WTC11 (cell line): ENCODE measurements at places on chromosomes 13 and 19. TPM values are rescaled to one million over a fixed set of nuclear protein-coding genes. Genes with fewer than 3 reads are reported as not detected.
A peak's percentile ranks its signal among the peaks of the same experiment; 100 is the strongest.

Gene WASF3
- 26.8 to 33.7 TPM (median 32.6 TPM) in 3 replicates for total RNA-seq

Gene ZNF549
- total RNA-seq, result 8.8 to 9.7 TPM (median 9.2 TPM) in 3 replicates

Gene CYSLTR2
- 0.14 TPM in 1 of 3 replicates, not detected in the others for total RNA-seq

DNA sequence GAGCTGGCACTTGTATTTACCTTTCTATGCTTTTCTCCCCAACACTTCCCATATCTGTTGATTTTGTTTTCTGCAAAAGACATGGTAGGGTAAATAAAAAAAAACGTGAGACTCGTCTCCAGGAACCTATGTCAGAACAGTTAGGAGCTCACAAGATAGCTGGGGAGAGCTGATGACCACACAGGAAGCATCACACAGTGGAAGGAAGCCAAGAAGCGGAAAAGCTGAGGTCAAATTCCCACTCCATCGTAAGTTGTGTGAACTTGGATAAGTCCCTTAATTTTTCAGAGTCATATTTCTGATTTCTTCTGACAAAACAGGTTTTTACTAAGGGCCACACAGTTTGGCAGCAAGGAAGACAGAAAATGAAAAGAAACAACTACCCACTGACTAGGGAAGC, 199.6 kb downstream of the KLF5 start:
- H3K36me3 ChIP-seq, result no peaks in the 10 kb centered on the region
- no peak overlapping the region for H3K4me3 ChIP-seq
- peak overlapping the region; percentile 27; the same call in 1 of the 2 replicates for H3K27ac ChIP-seq
- no peak for DNase-seq
- H3K27me3 ChIP-seq, result peaks cover under 1% of the 10 kb centered on the region; the same call in 1 of the 2 replicates

GRCh38 chr13:34364633-34365032, 546.7 kb downstream of the RFC3 start:
- no peaks in the 10 kb centered on the region for H3K27me3 ChIP-seq
- no peak overlapping the region for H3K27ac ChIP-seq
- no peak overlapping the region for H3K4me3 ChIP-seq
- DNase-seq, result no peak
- H3K4me1 ChIP-seq, result no peaks in the 10 kb centered on the region

DNA sequence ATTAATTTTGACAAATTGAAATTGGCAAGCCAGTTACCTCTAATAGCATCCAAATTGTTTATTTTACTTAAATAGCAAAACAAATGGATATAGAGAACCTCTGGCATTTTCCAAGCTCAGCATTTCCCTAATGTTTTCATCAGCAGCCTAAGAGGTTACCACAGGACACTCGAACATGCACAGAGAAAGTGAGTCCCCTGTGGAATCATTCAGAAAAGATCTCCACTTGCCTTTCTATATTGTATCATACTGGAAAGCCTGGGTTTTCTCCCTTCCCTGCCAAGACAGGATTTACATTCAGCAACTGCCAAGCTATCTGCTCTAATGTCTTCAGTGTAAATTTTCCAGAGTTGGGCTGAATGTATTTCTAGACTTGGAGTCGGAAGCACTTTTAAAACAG, 188.9 kb downstream of the KCTD12 start:
- no peaks in the 10 kb centered on the region for H3K27me3 ChIP-seq
- 0 out of 2 replicates have a peak, but pooled peaks cover 3% of the 10 kb centered on the region for H3K4me1 ChIP-seq
- no peak overlapping the region for H3K27ac ChIP-seq
- H3K4me3 ChIP-seq, result no peak overlapping the region
- no peak for DNase-seq
- no peaks in the 10 kb centered on the region for H3K36me3 ChIP-seq

- H3K4me3 ChIP-seq, result no peak overlapping the region
- no peak overlapping the region for H3K27ac ChIP-seq
- H3K27me3 ChIP-seq, result no peaks in the 10 kb centered on the region
- no peaks in the 10 kb centered on the region for H3K36me3 ChIP-seq
Measured at GRCh38 chr13:43830497-43830881, 43.7 kb upstream of the ENOX1 start.
